Suppressor macrophage (primary cell): ENCODE measurements at places on chromosomes 3 and 15.
A peak's percentile ranks its signal among the peaks of the same experiment; 100 is the strongest.

GRCh38 chr3:139893963-139894642 is 40.9 kb upstream of the CLSTN2 start:
- DNase-seq, result no peak

DNA sequence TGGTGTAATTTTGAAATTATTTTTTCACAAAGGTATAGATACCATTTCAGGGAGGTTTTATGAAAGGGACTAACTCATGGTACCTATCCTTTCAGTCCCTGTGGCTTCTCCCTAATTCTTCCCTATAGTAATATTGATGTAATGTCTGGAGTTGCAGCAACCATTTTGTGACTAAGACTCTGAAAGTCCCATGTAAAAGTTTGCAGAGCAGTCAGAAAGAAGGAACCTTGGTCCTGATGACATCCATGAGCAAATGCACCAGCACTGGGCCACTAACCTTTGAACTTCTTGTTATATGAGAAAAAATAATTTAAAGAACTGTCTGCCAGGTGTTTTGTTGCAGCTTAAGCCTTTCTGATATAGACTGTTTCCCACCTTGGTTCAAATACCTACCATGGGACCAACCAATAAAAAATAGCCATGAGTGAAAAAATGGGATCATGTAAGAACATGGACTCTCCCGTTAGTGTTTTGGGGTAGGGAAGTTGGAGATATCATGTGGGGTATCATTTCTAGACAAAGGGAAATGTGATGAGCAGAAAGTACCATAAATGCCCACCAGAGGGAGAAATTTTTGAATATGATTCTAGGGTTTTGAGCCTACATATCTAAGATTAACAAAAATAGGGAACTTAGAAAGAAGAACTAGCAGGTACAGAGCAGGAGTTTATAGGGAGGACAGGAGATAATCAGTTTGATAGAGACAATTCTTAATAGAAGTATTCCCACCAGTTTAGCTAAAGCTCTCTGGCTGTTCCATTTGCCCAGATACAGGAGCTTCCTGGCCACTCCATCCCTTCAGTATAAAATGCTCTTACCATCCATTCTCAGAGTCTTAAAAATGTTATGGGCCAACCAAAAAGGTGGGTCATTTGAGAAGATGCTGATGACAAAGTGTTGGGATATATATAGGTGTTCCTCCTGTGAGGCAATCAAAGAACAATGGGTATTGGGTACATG is 3.4 kb upstream of the CPOX start:
- DNase-seq, result peak; percentile 82

DNA sequence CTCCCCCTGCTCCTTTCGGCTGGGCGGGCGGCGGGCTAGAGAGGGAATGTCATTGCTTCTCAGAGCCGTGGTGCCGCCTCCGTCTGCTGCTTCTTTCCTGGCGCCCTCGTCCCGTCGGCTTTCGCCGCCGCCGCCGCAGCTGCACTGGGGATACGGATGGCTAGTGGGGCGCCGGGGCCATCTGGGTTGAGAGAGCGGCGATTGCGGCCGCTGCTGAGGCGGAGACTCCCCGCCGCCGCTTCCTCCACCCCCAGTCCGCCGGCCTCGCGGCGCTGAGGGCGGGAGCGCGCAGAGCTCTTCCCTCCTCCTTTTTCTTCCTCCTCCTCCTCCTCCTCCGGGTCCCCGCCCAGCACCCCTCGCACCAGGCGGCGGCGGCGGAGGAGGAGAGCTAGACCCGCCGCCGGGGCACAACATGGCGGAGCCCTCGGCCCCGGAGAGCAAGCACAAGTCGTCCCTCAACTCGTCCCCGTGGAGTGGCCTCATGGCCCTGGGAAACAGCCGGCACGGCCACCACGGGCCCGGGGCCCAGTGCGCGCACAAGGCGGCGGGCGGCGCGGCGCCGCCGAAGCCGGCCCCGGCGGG is at the start of gene STT3B:
TSS of gene STT3B (plus strand) at position 339 of the 582 bp plus-strand sequence. CDS start at position 413, 74 bp downstream.
- DNase-seq, result peak; percentile 94

GRCh38 chr3:39907981-39908380 is 98.6 kb downstream of the MYRIP start:
- no peak for DNase-seq

DNA sequence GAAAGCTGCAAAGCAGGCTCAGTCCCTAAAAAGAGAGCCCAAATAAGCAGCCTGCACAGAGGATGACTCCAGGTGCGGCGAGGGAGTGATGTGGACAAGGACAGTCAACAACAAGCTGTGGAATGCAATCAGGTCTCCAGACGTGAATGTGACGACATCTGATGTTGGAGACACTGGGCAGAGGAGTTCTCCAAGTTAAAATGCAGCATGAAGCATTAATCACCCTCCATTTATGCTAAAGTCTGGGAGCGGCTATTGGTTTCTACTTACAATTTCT is 316.7 kb downstream of the FGF12 start:
- DNase-seq, result no peak

DNA sequence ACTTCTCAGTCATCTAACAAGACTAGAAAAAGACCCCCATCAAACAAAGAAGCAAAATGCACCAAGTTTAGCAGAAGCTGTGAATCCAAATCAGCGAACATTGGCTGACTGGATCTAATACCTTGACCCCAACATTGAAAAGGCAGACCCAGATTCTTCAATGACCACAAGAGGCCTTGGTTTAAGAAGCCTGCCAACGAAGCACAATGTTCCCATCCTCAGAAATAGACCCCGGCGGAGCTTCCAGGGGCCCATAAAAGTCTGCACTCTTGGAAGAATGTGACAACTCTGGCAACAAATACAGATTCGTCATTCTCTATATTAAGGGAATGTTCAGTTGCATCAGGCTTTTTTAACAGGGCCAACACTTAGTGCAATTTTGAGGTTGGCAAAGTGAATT is 112.8 kb upstream of the BCL6 start:
- no peak for DNase-seq

GRCh38 chr15:51842852-51843737 is 13.6 kb downstream of the TMOD3 start:
- peak; percentile 22 for DNase-seq

DNA sequence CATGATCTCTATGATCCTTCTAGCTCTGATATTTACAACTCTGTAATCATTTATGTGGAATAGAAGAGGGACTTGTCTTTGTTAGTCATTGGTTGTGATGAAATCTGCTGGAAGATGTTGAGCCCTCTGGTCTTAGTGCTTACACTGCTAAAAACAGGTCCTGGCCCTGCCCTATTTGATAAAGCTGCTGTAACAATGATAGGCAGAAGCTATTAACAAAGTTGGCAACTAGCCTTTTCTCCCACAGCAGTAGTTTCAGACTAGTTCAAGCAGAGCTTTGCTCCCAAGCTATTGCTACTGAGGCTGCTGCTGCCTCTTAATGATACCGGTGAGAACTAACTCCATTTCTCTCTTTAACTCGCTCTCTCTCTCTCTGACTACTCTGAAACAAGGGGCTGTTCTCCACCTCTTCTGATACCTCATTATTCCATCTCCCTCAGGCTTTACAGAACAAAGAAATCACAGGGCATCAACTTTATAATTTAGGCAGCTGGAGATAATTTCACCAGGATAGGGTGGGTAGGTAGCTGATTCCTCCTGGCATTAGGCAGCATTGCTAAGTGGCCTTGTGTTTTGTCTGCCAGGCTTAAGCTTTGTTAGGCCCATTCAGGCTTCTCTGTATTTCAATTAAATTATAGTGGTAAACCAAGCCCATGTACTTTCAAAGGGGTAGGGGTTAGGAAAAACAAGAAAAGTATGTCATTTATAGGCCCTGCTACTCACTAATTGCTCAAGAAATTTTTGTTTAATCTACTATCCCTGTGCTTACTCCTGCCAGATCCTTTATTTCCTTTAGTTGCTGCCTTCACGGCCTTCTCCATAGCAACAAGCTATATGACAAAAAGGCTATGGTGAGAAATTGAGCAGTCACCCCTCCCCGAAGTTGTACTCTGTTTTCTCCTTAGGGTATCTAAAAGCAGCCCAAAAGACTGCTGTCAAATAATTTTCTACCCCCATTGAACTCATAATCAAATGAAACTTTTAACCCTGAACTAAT is 139.6 kb downstream of the RBPMS2 start:
- DNase-seq, result peak; percentile 56

GRCh38 chr15:27232876-27233275 is 261.9 kb downstream of the GABRG3 start:
- DNase-seq, result no peak

DNA sequence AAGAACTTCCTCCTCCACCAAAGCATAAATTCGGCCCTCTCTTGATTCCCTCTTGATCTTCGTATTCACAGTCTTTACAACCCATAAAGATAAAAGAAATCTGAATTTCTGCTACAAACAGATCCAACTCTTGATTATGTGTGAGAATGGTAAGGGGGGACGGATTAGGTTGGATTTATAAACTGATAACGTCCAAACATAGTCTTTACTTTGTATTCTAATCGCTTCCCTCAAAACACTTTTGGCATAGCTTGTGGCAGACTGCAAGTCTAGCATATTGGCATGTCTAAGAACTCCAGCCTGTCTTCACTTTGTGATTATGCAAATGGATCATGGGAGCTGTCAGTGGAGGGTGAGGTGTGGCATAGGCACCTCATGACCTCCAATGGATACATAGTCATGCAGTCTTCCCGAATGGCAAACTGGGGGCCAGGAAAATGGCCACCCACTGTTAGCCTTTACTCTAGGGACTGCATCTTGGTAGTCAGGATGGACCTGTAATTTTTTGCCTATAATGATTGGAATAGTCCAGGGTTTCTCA is 24.3 kb upstream of the GPR171 start:
- DNase-seq, result peak; percentile 14

- no peak for DNase-seq
Observed at GRCh38 chr3:106420628-106421027, 551.8 kb upstream of the CBLB start.

- DNase-seq, result peak; percentile 66
Observed at GRCh38 chr3:16842272-16843270, 42.2 kb upstream of the PLCL2 start.

DNA sequence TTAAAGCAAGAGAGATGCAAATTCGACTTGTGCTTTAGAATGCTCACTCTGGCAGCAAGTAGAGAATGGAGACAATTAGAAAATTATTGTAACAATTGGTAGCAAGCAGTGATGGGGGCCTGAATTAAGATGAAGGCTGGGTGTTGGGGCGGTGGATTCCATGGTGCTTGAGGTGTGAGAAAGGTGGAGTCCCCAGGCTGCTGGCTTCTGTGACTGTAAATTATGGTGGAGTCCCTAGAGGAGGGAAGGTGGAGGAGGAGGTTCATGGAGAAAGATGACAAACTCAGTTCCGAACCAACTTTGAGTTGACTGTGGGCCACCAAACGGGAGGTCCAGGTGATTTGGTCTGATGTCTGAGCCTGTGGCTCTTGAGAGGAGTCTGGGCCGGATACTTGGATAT is 10.7 kb upstream of the SMAD3 start:
- no peak for DNase-seq

- DNase-seq, result no peak
Observed at GRCh38 chr3:165545059-165545458, 292.2 kb downstream of the BCHE start.

DNA sequence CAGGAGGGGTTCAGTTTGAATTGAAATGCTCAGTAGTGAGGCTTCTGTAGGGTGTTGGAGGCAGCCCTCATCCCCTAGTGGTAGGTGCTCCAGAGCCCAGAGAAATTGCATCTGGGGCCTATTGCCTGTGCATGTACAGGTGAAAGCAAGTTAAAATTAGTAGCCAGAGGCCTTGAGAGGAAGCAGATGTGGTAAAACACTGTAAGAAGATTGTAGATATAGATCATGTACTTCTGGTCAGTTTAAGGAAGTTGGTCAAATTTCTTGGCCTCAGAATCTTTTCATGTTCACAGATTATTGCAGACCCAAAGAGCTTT is 34.6 kb downstream of the IGSF10 start:
- DNase-seq, result no peak

- DNase-seq, result no peak
Observed at GRCh38 chr3:194946091-194946490, 260.4 kb downstream of the FAM43A start.

DNA sequence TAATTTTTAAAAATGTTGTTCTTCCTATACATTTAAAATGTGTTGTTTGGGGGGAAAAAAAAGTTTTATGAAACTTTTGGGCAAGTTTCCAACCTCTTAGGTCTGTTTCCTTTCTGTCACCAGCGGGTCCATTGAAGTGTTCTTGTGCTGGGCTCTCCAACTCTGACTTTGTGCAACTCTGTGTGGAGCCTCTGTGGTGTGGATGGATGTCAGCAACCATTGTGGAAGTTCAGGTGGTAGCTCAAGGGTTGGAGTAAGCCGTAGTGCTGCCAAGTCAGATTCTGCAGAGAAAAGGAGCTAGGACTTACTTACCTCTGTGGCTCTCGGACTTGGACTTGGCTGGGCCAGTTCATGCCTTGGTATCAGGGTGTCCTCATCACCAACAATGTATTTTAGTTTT is 22.4 kb downstream of the ARID3B start:
- DNase-seq, result no peak

DNA sequence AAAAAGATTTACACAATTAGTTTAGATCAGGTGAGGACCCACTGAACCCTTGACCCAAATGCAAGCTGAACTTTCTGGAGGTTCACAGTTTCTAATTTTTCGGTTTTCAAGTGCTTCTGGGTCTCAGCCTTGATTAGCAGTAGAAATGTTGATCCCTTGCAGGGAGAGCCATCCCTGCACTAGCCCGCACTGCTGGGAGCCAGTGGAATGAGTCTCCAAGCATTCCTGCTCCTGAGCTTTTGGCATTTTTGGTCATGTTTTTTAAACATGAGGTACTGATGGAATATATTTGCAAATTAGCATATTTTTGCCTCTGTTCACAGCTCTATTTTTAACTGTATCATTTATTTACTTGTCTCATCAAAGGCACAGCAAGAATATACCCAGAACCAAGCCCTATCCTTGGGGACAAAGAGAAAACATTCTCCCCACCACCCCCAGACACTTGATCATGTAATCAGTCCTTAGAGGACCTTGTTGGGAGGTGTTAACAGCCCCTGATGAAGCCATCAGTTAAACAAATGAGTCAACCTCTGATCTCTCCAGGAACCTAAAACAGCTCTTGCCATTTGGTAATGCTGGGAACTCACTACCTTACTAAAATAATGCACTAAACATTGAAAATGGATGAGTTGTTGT is 119.0 kb upstream of the CTDSPL start:
- DNase-seq, result no peak

DNA sequence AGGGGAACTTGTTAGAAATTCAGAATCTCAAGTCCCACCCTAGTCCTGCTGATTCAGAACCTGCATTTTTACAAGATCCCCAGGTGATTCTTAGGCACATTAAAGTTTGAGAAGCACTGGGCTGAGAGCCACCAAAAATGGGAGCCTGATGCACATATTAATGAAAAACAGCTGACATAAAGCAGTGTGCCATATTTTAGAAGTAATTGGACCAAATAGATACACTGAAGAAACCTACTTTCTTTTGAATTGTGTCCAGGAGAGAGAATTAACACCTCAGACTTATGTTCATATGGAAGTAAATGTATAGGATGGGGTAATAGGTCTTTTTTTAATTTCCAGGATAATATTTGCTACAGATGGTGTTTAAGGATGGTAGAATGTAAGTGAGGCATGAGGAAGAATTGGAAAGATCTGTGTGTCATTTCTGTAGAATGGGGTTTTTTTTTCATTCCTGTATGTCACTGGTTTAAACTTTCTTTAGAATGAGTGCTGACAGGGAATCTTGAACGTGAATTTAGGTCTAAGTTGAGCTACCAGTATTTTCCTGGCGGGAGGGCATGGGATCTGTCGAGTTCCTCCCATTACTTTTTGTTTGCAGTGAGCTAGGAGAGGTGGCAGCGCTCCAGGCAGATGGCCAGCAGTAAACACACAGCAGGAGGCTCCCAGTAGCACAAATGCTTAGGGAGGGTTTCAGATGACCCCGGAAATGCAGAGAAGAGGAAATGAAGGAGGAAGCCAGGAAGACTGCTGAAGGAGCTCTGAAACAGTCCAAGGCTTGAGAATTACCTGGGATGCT is 185.6 kb downstream of the PLCL2 start:
- no peak for DNase-seq

- no peak for DNase-seq
Observed at GRCh38 chr3:83625261-83625660, 1333.5 kb upstream of the CADM2 start.
